Activated B cell treated with CpG ODN at 0.5 μM for 24 hours (primary cell): ENCODE measurements at places on chromosomes 6 and 20. TPM values are rescaled to one million over a fixed set of nuclear protein-coding genes. Genes with fewer than 3 reads are reported as not detected.

DNA sequence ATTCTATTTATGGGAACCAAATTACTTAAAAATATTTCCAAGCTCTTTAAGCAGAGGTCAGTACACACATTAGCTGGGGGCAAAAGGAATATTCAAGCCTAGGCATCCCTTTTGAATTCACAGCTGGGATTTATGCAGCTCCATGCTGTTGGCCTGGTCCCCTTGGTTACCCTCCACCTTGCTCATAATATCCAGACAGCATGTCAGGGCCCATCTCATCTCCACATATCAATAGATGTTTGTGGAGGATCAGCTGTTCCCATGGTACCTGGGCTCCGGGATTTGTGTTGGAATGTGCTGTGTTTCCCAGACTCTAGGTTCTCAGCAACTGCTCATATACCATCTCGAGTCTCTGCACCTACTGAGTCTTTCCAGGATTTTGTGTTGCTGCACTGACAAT lies 534.8 kb downstream of the BMP2 start:
- H3K4me1 ChIP-seq, result no peaks in the 10 kb centered on the region
- no peaks in the 10 kb centered on the region for H3K36me3 ChIP-seq
- DNase-seq, result no peak
- no peak overlapping the region for H3K4me3 ChIP-seq
- H3K27ac ChIP-seq, result no peak overlapping the region
- no peaks in the 10 kb centered on the region for H3K27me3 ChIP-seq

DNA sequence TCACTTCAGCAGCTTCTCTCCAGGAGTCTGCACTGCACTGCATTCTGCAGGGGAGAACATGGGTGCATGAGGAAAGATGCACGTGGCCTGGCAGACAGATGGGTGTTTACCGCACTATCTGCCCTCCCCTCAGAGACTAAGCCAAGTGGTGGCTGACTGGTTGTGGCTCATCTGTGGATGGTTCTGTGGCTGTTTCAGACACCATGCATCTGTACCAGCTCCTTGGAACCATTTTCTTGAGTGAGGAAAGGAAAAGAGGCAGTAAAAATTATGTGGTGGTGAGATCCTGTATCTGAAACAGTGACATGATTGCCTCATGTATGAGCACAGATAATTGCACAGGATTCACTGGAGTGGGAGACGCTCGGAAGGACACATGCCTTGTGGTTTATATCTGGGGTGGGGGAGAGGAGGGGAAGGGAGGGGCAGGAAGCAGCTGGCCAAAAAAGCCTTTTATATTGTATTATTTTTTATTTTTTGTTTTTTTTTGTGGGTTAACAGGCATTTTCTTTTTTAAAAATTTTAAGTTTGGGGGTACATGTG lies 161.7 kb downstream of the ERMARD start:
- DNase-seq, result no peak
- no peak overlapping the region for H3K4me3 ChIP-seq
- no peak overlapping the region for H3K27ac ChIP-seq
- peaks cover 2% of the 10 kb centered on the region for H3K27me3 ChIP-seq

- H3K36me3 ChIP-seq, result no peaks in the 10 kb centered on the region
- no peak overlapping the region for H3K4me3 ChIP-seq
- H3K4me1 ChIP-seq, result peaks cover 2% of the 10 kb centered on the region
- no peak for DNase-seq
- no peaks in the 10 kb centered on the region for H3K27me3 ChIP-seq
Observed at GRCh38 chr6:81758221-81758620, 5.7 kb upstream of the TENT5A start.

- no peaks in the 10 kb centered on the region for H3K4me1 ChIP-seq
- H3K36me3 ChIP-seq, result no peaks in the 10 kb centered on the region
- no peak overlapping the region for H3K27ac ChIP-seq
- DNase-seq, result no peak
Observed at GRCh38 chr6:56890683-56891429, 64.1 kb upstream of the BEND6 start.

- no peaks in the 10 kb centered on the region for H3K27me3 ChIP-seq
- H3K4me1 ChIP-seq, result no peaks in the 10 kb centered on the region
- H3K36me3 ChIP-seq, result no peaks in the 10 kb centered on the region
- DNase-seq, result no peak
Observed at GRCh38 chr20:8798505-8798904, 270.4 kb upstream of the PLCB4 start.

- no peak for DNase-seq
- no peaks in the 10 kb centered on the region for H3K4me1 ChIP-seq
- no peak overlapping the region for H3K4me3 ChIP-seq
- H3K27me3 ChIP-seq, result no peaks in the 10 kb centered on the region
- H3K36me3 ChIP-seq, result no peaks in the 10 kb centered on the region
Observed at GRCh38 chr6:161444464-161444863, 170.6 kb upstream of the AGPAT4 start.

DNA sequence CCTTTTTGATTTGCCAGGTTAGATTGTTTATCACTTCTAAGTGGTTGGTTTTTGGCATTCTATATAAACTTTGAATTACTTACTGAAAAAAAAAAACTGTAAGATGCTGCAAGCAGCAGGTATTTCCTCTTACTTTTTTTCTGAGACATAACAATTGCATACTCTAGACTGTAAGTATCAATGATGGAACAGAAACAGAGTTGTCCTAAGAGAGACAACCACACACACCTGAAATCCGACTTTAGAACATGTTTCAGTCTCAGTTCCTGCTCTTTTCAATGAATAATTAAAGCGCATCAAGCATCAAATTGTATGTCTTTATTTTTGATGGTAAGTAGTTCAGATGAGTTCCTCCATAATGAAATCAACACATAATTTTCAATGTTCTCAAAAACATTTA lies 105.3 kb upstream of the KHDRBS2 start:
- no peaks in the 10 kb centered on the region for H3K36me3 ChIP-seq
- no peak for DNase-seq
- no peak overlapping the region for H3K4me3 ChIP-seq
- peaks cover 23% of the 10 kb centered on the region for H3K4me1 ChIP-seq

GRCh38 chr6:153503810-153504209 lies 372.7 kb upstream of the RGS17 start:
- no peaks in the 10 kb centered on the region for H3K4me1 ChIP-seq
- no peak for DNase-seq
- H3K27ac ChIP-seq, result no peak overlapping the region
- H3K27me3 ChIP-seq, result no peaks in the 10 kb centered on the region
- H3K4me3 ChIP-seq, result no peak overlapping the region

GRCh38 chr6:19841181-19841580 lies 4.0 kb downstream of the ID4 start:
- no peak for DNase-seq
- peaks cover 9% of the 10 kb centered on the region for H3K4me1 ChIP-seq
- no peak overlapping the region for H3K4me3 ChIP-seq

- no peaks in the 10 kb centered on the region for H3K4me1 ChIP-seq
- H3K4me3 ChIP-seq, result no peak overlapping the region
- no peaks in the 10 kb centered on the region for H3K27me3 ChIP-seq
Observed at GRCh38 chr6:140344142-140344913, 969.9 kb upstream of the CITED2 start.

- H3K36me3 ChIP-seq, result peaks cover 14% of the 10 kb centered on the region
- H3K4me1 ChIP-seq, result peaks cover 19% of the 10 kb centered on the region
- no peak for DNase-seq
Observed at GRCh38 chr20:24955045-24955444, 6.0 kb downstream of the CST7 start.

DNA sequence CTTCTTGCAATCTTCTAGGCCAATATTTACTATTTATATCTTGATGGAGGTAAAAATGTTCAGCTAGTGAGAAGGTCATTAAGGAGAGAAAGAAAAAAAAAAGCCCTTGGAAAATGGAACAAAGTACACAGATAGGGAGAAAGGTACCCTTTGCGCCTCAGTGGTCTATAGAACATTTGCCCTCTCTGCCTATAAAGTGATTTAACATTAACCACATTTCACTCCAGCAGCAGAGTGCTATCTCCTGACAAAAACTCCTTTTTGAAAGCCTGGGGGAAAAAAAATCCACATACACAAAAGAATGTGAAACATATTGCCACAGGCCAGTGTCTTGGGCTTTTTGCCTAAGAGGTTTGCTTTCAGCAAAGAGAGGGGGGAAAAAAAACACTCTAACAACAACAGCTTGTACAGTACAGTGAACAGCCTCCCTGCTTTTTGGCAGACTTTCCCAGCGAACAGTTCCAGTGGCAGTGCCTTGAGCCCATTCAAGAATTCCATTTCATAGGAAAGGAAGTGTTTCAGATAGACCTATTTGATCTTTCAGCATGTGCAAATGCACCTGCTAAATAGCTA lies 695 bp downstream of the ARHGAP18 start:
- H3K27me3 ChIP-seq, result no peaks in the 10 kb centered on the region
- peak overlapping the region; percentile 93 for H3K27ac ChIP-seq
- peaks cover 13% of the 10 kb centered on the region for H3K36me3 ChIP-seq
- no peak for DNase-seq
- peaks cover 44% of the 10 kb centered on the region for H3K4me1 ChIP-seq

DNA sequence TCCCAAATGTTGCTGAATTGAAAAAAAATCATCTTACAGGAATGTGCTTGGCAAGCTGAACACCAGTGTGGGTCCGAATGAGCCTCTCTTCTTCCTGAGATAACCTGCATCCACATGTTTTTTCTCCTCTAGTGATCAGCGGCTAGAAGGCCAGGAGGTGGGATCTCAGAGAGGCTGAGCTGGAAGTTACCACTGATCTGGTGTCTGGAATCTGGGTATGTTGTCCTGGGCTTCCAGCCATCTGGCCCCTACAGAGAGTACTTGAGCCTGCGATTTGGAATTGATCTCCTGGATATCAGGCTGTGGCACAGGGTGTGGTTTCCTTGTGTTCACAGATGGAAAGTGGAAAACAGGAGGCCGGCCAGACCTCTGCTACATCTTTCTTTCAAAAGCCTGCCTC lies 35.9 kb downstream of the SULF2 start:
- DNase-seq, result no peak
- peaks cover 12% of the 10 kb centered on the region for H3K4me1 ChIP-seq
- H3K4me3 ChIP-seq, result no peak overlapping the region

- no peaks in the 10 kb centered on the region for H3K4me1 ChIP-seq
- no peaks in the 10 kb centered on the region for H3K36me3 ChIP-seq
- H3K27me3 ChIP-seq, result peaks cover 5% of the 10 kb centered on the region
- peak; percentile 24 for DNase-seq
- no peak overlapping the region for H3K27ac ChIP-seq
Observed at GRCh38 chr20:23441850-23442313, 2.4 kb downstream of the CSTL1 start.

DNA sequence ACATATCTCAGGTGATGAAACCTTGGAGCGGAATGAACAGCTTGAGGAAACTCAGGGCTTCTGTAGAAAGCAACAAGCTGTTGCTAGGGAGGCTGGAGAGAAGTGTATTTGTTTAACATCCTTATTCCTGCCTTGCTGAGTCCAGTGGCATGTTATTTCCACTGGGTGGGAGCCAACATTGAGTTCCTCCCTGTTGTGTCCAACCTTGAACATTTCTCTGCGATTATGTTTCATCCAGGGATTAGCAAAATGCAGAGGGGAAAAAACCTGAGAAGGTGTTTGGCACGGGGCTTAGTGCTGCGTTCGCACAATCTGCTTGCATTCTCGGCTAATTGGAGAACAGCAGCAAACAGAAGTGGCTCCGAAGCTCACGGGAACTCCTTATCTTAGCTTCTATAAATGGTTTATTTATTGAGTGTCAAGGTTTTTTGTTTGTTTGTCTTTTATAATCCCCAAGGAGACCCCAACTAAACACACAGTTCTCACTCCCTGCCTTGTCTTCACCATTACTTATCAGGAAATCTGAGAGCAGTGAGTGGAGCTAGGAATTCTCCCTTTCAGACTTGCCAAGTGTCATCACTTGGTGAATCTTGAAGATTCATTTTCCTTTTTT lies 412.8 kb downstream of the CDC5L start:
- H3K36me3 ChIP-seq, result no peaks in the 10 kb centered on the region
- H3K4me3 ChIP-seq, result no peak overlapping the region
- no peak overlapping the region for H3K27ac ChIP-seq
- DNase-seq, result no peak
- no peaks in the 10 kb centered on the region for H3K4me1 ChIP-seq

DNA sequence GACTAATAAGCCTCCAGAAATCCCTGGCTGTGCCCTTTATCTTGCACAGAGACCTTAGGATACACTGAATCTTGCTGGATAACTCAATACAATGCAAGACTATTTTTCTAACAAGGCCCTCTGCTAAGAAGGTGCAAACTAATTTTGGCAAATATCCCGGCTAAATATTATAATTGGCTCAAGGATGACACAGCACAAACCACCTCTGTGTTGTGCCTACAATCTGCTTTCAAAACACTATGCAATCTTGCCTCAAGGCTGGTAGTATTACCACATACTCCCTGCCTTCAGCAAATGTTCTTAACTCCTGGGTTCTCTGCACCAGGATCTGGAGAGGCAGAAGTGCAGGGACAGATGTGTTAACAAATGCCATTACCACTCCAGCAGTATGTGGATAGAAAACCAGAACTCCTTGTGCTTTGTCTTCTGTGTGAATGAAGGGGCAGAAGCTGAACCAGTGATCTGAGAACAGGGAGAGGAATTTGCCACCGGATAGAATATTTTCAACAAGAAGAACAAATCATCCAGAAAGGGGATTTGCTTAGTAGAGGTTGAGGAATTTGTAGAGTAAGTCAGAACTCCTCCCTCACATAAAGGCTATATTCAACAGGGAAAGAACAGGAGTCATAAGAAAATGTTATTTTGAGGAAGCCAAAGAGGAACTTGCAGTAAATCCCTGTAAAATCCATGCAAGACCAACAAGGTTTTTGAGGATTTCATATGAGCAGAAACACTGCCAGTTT lies 74.1 kb upstream of the SLC4A11 start:
- H3K27ac ChIP-seq, result no peak overlapping the region
- H3K27me3 ChIP-seq, result no peaks in the 10 kb centered on the region
- H3K36me3 ChIP-seq, result peaks cover 19% of the 10 kb centered on the region
- DNase-seq, result no peak
- no peaks in the 10 kb centered on the region for H3K4me1 ChIP-seq
- no peak overlapping the region for H3K4me3 ChIP-seq

GRCh38 chr20:19712721-19713260 lies 45.3 kb upstream of the RIN2 start:
- H3K27me3 ChIP-seq, result no peaks in the 10 kb centered on the region
- H3K27ac ChIP-seq, result no peak overlapping the region
- H3K36me3 ChIP-seq, result no peaks in the 10 kb centered on the region
- no peaks in the 10 kb centered on the region for H3K4me1 ChIP-seq
- DNase-seq, result no peak

Gene ANGPT4
- not detected in 2 replicates for total RNA-seq

Gene VWA7
- 1.6 and 2.9 TPM in 2 replicates for total RNA-seq

Gene LRRC1
- 3.0 and 4.7 TPM in 2 replicates for total RNA-seq

Gene BCAS4
- 43.2 and 46.7 TPM in 2 replicates for total RNA-seq
